ENCODE measurements at places on chromosomes 3 and 15. TPM values are rescaled to one million over a fixed set of nuclear protein-coding genes. Genes with fewer than 3 reads are reported as not detected.

Gene C2CD4B
- total RNA-seq: 3.5 TPM

Gene HDC
- 0.88 TPM for total RNA-seq

Gene EXD1
- total RNA-seq: not detected

Gene COPB2
- 60.5 TPM for total RNA-seq

Gene ATP13A4
- not detected for total RNA-seq

Gene ADAMTS9
- total RNA-seq: 14.8 TPM

Gene PLCB2
- total RNA-seq: 19.5 TPM

DNA sequence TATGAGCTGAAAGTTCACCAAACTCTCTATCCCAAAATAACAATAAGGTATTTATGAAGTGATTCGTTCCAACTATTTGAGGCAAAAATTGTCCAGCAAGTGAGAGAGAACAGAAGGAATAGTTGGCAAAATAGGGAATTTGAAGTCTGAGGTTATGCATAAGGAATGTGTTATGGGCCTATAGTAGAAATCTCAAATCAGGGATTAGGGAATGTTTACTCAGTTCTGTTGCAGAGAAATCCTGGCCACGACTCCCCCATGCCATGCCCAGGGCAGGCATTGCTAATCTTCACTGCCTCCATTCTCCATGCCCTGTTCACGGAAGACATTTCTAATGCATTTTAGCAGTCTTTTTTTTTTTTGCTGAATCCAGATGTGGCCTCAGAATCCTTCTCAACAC is 58.6 kb downstream of the FLNB start:
- DNase-seq: no peak

- DNase-seq: no peak
Measured at GRCh38 chr3:40593351-40593750, 68.6 kb downstream of the ZNF621 start.

GRCh38 chr3:112794622-112795172 is 52.0 kb downstream of the CD200R1L start:
- DNase-seq: no peak

- DNase-seq: no peak
Measured at GRCh38 chr3:8567784-8568575, 66.4 kb downstream of the LMCD1 start.

- no peak for DNase-seq
Measured at GRCh38 chr3:63920001-63920400, 7.8 kb upstream of the SCAANT1 start.

GRCh38 chr3:37810848-37811247 is 50.8 kb upstream of the CTDSPL start:
- no peak for DNase-seq

- no peak for DNase-seq
Measured at GRCh38 chr3:150739200-150739863, 23.6 kb downstream of the SIAH2 start.

DNA sequence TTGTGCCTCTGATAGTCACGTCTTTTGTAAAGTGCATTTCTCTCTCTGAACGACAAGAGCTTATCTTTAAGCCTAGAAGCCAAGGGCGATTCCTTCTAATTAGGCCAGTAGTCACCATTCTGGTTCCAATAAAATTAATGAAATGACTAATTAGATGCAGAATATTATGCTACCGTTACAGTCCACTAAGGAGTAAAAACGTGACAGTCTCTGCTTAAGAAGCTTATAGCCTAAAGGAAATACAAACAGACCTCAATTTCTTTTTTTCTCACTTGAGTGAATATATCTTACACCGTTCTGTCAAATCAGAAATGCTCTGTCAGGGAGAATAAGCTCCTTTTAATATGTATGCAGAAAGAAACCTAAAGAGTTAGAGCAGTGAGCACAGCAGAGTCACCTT is 236.1 kb downstream of the CD47 start:
- DNase-seq: no peak

- DNase-seq: no peak
Measured at GRCh38 chr3:195194559-195195206, 76.3 kb downstream of the XXYLT1 start.

DNA sequence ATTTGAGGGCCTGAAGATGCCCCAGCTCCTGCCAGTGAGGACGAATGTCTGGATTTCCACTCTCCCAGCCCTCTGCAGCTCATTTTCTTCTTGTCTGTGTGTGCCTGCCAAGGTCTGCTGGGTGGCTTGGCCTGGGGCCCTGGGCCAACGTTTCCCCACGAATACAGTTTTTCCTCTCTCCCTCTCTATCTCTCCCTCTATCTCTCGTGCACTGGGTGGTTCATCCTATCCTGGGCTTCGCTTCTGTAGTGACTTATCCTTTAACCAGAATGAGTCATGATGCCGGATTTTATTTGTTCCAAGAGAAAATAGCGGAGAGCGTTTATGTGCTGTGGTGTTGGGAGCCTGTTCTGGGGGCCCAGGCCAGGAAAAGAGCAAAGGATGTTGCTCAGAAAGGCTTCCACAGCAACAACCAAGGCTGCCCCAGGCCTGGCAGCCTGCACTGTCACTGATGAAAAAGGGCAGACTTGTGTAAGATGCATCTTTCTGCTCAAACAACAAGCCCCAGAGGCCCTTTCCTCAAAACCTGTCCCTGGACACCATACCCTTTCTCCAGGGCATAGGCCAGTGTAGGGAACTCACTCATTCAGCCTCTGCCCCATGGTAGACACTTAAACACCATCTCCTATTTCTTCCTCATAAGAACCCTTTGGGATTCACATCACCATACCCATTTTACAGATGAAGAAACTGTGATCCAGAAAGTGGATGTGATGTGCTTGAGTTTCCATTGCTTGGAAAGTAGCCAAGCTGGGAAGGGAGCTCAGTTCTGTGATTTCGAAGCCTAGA is 47.3 kb downstream of the ITGA11 start:
- DNase-seq: no peak

GRCh38 chr3:192636517-192637444 is 90.6 kb downstream of the FGF12 start:
- DNase-seq: peak; percentile 49

DNA sequence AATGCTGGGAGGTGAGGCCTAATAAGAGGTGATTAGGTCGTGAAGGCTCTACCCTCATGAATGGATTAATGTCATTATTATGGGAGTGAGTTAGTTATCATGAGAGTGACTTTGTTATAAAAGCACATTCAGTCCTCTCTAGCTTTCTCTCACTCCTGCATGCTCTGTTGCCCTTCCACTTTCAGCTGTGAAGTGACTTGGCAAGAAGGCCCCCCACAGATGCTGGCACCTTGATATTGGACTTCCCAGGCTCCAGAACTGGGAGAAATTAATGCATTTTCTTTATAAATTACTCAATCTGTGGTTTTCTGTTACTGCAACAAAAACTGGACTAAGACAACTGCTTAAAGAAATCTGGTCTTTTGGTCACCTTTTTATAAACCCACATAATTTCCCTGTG is 144.3 kb downstream of the FBN1 start:
- no peak for DNase-seq

DNA sequence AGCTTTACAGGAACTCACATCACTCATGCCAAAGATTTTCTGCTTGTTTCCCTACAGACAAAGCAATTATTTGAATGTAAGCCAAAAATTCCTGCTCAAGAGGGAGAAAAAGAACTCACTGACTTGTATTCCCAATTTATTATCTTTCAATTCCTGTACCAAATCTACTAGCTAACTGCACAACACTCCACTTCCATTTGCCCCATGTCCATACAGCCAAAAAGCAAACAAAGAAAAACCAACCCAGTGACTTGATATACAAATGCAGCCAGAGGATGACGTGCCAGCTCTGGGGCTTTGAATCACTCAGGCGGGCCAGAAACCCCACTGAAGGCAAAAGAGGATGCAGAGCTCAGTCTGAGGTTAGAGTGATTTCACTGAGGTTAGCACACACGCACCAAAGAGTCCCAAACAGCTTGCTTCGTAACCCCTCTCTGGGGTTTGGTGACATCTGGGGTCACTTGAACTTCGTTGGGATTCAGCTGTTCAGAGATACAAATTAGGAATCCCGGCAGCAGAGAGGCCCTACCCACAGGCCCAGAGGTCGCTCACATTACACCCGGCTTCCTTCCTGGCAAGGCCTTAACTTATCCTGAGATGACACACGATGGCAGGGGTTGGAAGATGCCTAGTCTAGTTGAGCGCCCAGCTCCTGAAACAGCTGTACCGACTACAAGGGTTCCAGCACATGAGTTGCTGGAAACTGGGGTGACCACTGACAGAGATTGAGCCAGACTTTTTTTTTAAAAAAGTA is 1.6 kb downstream of the RFTN1 start:
- DNase-seq: no peak

GRCh38 chr3:135967867-135968266 is 2.3 kb downstream of the PPP2R3A start:
- no peak for DNase-seq

GRCh38 chr15:51924156-51925068 is 47.2 kb downstream of the LEO1 start:
- peak; percentile 45 for DNase-seq

DNA sequence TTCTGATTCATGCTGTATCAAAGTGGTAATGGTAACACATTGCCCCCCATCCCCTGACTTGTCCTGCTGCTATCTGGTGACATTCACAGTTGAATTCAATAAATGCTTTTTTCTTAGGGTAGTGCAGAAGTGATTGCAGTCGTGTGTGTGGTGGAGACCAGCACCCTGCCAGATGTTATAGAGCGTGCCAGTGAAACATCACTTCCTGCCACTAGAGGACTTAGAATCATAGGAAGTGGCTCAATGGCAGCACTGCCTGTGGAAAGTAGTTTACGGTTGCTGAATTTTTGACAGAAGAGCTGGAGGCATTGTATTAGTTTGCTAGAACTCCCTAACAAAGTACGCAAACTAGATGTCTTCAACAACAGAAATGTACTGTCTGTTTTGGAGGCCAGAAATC is 37.4 kb upstream of the P2RY12 start:
- DNase-seq: no peak

- DNase-seq: peak; percentile 99
Measured at GRCh38 chr15:89087830-89088604, at the start of gene ABHD2. Gene ABHD2, plus strand, starts transcription at chr15:89088456. Its CDS starts 27,872 bp downstream, at chr15:89116328.

GRCh38 chr15:90553248-90553745 is 23.6 kb downstream of the CRTC3 start:
- DNase-seq: no peak

DNA sequence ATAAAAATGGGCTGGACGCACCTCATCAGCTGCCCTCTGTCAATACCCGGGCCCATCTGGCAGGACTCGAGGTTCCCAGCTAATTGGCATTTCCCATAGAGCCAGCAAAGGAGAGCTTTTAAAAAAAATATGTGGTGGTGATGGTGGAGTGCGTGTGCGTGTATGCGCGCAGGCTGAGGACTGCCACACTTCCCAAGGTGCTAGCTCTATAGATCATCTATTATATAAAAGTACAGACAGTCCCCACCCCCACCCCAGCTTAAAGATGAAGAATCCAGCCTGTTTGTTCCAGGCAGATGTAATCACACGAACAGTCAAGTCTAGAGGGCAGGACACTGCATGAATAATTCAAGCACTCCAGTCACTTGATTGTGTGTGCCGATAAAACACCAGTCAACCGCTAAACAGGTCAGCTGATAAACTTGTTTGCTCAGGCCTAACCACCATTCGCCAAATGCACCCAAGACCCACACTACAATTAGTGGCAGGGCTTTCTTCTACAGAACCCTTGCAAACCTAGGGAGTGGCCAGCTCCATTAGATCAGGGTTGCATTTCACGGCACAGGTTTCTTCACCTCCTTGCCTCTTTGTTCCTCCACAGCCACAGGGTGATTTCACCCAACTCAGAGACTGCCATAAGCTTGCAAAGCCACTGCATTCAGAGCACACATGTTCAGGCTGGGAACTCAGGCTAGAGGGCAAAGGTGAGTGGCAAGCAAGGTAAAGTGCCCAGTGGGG is 5.8 kb downstream of the TLE3 start:
- no peak for DNase-seq

- DNase-seq: peak; percentile 29
Measured at GRCh38 chr3:57062101-57062631, 1.7 kb downstream of the SPATA12 start.

GRCh38 chr3:109559389-109559788 is 222.0 kb upstream of the DPPA4 start:
- no peak for DNase-seq

DNA sequence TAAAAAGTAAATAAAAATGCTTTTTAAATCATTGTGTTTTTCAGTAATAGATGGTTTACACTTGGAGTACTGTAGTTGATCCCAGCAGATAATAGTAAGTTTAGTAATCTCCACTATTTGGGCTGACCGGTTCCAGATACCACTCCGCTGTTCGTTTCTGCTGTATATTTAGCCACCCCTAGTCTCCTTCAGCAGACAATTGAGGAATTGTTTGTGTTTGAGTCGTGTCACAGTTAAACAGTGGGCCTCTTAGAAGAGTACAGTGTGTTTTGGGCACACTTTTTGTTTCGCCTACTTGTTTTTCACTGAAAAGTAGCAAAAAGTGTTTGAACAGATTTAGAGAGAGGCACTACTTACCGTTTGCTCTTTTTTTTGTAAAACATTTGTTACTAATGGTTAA is 33.2 kb downstream of the PAK2 start:
- DNase-seq: no peak

DNA sequence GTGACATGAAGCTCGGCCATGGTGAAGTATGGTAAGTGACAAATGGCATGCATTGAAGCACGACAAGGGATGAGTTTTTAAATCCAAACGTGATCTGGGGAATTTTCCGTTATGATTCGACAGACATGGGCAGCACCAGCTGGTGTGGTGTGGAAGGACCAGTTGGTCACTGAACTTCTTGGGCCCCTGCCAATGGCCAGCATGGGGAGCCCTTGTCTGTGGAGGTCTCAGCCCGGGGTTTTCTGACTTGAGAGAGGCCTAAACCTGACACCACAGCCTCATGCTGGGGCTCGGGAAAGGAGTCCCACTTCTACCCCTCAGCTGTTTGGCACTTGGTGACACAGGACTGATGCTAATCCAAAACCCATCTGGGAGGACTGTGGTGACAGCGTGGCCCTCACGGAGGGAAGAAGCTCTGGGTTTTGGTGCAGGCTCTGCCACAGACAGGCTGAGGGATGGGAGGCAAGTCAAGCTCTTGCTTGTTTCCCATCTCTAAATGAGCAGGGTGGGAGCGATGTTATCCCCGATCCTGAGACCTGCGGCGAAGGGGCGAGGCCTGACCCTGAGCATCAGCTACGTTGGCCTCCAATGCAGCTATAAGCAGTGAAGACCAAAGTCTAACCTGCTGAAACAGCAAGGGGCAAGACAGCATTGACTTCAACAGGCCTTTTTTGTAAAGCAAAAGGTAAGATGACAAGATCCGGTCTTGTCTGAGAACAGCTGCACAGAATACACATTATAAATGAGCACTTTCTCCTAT is 69.5 kb downstream of the ATP1B3 start:
- DNase-seq: no peak

DNA sequence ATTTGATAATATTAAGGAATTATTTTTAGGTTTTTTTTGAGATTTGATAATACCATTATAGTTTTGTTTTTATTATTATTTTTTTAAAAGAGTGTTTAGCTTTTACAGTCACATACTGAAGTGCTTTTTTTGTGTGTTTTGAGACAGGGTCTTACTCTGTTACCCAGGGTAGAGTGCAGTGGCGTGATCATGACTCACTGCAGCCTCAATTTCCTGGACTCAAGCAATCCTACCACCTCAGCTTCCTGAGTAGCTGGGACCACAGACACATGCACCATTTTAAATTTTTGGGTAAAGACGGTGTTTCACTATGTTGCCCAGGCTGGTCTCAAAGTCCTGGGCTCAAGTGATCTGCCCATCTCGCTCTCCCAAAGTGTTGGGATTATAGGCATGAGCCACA is 73.0 kb downstream of the SUMF1 start:
- no peak for DNase-seq

GRCh38 chr3:12828751-12829150 is 12.6 kb downstream of the RPL32 start:
- no peak for DNase-seq

Measured in heart left ventricle (tissue), 16 donors.